ENCODE measurements at places on chromosomes 7 and 10.
A peak's percentile ranks its signal among the peaks of the same experiment; 100 is the strongest.

DNA sequence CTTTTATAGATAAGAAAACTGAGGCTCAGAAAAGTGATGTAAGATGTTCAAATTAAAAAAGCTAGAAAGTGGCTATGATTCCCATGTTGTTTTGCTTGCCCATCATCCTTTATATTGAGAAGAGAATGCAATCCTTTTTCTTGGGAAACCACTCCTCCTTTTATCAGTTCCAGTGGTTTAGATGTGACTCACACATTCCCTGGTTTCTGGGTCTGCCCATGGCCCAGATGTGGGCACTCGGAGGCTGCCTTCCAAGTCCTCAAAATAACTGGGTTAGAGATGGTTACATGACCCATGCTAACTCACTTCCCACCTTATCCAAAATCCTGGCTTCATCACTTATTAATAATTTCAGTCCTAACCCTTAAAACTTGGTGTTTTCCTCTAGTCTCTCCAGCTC lies 550.0 kb downstream of the MDFIC start:
- no peak for DNase-seq

- no peak for DNase-seq
Observed at GRCh38 chr7:70042533-70042932, 444.3 kb downstream of the AUTS2 start.

DNA sequence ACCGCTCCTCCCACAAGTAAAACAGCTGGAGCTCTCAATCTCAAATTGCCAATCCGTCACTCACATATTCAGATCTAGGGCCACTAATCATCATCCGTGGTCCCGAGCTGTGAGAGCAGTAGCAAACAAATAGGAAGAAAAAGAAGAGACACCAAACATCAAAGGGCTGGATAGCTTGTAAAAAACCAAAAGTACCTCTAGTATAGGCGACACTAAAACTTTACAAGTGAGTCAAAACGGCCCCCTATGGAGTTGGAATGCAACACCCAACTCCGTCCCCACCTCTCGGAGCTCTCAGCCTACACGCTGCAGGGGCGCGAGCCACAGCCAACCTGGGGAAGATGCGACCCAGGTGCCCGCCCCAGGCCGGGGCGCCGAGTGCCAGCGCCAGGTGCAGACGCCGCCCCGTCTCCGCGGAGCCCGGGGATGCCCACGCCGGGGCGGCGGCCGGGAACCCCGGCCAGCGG lies 581 bp downstream of the FAM3C start:
- DNase-seq = peak; percentile 41

- DNase-seq = no peak
Observed at GRCh38 chr7:91165006-91165845, 99.0 kb upstream of the FZD1 start.

DNA sequence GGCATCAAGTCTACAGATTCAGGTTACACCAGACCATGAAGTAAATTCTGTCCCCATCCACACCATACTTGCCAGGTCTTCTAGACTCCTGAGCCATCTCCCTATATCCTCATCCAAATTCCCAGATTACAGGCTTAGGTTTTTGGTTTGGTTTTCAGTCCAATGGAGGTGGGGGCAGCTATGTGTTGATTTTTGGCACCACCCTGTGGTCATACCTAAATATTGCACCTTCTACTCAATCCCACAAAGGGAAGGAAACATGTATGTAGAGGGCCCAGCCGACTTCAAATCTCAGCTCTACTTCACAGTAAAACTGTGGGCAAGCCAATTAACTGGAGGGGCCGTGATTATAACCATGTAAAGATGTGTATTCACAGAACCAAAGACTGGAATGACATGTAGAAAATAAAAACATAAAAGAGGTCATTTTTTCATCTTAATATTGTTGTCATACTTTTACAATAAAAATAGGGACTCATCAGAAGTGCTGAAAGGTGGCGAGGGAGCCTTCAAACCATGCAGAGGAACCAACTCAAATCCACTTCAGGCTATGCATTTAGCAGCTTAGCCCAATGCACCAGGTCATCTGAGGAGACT lies 19.8 kb downstream of the ERCC6 start:
- no peak for DNase-seq

DNA sequence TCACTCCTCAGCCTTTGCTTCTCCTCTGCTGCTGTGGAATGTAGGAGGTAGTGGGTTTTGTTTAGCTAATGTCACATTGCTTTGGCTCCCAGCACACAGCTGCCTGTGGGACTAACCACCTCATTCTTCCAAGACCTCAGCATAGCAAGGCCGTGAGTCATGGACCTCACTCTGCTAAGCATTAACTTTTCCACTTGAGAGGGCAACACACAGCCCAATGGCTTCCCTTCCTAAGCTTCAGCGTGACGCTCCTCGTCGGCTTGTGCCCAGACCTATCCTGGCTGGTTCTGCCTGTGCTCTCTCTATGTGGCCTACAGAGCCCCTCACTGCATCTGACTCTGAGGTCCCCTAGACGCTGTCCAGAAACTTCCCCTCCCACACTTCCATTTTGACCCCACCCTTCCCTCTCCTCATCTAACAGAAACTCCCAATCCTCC lies 23.3 kb downstream of the MYOF start:
- no peak for DNase-seq

Data from stimulated activated CD4-positive, alpha-beta T cell treated with anti-CD3 and anti-CD28 coated beads, Interleukin-12 subunit alpha, Interleukin-12 subunit beta, amount 100 ng/mL, for 4 hours (primary cell).